ENCODE measurements at places on chromosomes 2 and 18. TPM values are rescaled to one million over a fixed set of nuclear protein-coding genes. Genes with fewer than 3 reads are reported as not detected.

TGFA gene
- not detected for total RNA-seq

SEPTIN10 gene
- 0.14 TPM for total RNA-seq

ZSWIM2 gene
- total RNA-seq: not detected

DNA sequence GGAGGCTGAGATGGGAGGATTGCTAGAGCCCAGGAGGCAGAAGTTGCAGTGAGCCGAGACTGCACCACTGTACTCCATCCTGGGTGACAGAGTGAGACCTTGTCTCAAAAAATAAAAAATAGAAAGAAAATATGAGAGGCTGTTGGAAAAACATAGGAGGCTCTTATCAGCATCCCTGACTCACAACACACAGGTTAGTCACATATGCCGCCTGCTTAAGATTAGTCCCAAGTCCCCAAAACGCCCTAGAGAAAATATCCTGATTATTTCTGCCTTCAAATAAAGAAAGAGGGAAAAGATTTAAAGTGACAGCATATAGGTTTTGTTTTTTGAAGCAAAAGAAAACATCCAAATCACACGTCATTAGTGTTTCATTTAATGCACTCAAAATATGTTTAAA lies 29.8 kb upstream of the GALM start:
- DNase-seq: no peak
- no peak overlapping the region for H3K27ac ChIP-seq
- H3K36me3 ChIP-seq: peaks cover 2% of the 10 kb centered on the region

DNA sequence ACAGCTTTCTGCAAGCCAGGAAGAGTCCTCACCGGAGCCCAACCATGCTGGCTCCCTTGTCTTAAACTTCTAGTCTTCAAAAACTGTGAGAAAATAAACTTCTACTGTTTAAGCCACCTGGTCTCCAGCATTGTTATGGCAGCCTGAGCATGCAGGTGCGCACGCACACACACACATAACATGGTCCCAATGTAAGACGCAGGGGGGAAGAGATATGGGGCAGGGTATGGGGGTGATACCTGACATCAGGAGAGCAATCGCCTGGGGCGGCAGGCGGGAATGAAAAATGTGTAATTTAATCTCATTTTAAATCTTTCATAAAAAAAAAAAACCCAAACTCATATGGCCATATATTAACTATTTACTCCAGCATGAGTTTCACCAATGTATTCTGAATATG lies 18.0 kb downstream of the HJURP start:
- H3K27me3 ChIP-seq: no peaks in the 10 kb centered on the region
- peaks cover 63% of the 10 kb centered on the region for H3K36me3 ChIP-seq
- no peak overlapping the region for H3K27ac ChIP-seq
- peaks cover 33% of the 10 kb centered on the region for H3K4me1 ChIP-seq
- no peak for DNase-seq
- H3K4me3 ChIP-seq: no peak overlapping the region
